Pancreas (tissue), 10 donors: ENCODE measurements at places on chromosomes 16 and 17. TPM values are rescaled to one million over a fixed set of nuclear protein-coding genes. Genes with fewer than 3 reads are reported as not detected.

Gene MYCBPAP
- polyA plus RNA-seq: 1.7 TPM

Gene METTL9
- 27.8 TPM for polyA plus RNA-seq

Gene TGFB1I1
- 8.6 TPM for polyA plus RNA-seq

Gene DOC2B
- polyA plus RNA-seq: 12.1 TPM

Gene CD300LB
- 0.08 TPM for polyA plus RNA-seq

Gene NLK
- polyA plus RNA-seq: 11.6 TPM

Gene HEATR9
- not detected for polyA plus RNA-seq

Gene KLHL10
- polyA plus RNA-seq: 0.02 TPM

Gene SKAP1
- polyA plus RNA-seq: 2.9 TPM

Gene BAIAP3
- polyA plus RNA-seq: 110 TPM

Gene SPNS1
- polyA plus RNA-seq: 57.6 TPM
